ENCODE measurements at places on chromosomes 16 and 17.

GRCh38 chr17:18933102-18934058 lies 18.6 kb upstream of the SLC5A10 start:
- peak; percentile 38 for DNase-seq

- peak; percentile 89 for DNase-seq
Observed at GRCh38 chr17:19744922-19745757, 3.0 kb downstream of the ALDH3A1 start.

DNA sequence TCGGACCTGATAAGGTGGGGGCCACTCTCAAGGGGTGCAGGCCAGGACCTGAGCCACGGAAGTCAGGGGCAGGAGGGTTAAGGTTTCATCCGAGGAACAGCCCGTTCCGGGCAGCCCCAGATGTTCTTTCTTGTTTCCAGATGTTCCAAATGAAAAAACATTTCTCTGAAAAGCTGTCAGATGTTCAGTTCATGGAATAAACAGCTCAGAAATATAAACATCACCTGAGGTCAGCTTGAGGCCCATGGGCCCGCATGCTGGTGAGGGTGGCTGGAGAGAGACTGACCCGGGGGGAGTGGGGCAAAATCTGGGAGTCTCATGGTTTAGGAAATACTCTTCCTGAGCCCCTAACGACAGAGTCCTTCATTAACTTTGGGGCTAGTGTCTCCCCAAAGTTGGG lies 1.5 kb upstream of the CD79B start:
- no peak for DNase-seq

DNA sequence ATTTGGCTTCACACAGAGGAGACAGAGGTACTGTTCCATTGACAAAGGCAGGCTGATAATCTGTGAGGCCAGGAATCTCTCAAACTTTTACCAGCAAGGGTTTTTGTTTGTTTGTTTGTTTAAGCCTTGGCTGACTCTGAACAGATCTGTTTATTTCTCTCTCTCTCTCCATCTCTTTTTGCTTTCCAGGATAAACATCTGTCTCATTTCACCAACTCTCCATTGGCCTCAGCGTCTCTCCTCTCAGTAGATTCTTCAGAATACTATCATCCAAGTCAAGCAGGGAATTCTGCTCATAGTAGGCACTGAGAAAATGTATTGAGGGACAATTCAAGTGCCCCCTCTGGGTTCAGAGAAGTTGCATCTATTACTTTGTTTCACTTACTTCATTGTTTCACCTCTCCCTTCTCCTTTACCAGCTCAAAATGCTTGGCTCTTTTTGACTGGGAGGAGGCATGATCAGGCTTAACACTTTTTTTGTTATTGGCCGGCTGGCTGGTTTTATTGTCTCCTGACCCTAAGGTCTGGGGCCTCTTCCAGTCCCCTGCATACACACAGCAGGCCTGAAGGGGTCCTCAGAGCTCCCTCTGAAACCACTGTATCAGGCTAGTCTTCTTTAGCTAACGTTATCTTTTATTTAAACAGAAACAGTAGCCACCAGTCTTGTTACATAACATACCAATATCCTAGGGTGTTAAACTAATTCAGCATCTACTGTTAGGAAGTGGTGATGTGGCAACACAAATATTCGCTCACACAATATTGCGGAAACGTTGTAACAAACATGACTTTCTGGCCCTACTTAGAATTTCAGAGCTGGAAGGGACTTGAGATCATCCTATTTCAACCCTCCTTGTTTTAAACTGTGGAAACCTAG lies 2.0 kb upstream of the YPEL2 start:
- DNase-seq, result peak; percentile 76

DNA sequence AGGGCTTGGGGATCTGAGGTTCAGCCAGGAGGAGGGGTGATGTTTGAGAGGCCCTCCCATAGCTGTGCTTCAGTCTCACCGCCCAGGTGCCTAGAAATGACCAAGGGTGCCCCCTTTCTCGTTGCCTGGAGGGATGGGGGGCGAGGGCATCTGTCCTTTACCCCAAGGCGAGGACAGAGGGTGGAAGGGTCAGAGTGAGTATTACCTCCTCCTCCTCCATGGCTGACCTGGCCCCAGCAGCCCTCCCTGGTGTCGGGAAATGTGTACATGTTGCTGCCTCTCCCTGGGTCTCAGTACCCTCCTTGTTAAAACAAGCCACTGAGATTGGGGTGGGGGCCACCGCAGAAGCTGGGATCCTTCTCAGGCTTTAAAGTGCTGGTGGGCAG lies 2.4 kb downstream of the NECAB2 start:
- no peak for DNase-seq

DNA sequence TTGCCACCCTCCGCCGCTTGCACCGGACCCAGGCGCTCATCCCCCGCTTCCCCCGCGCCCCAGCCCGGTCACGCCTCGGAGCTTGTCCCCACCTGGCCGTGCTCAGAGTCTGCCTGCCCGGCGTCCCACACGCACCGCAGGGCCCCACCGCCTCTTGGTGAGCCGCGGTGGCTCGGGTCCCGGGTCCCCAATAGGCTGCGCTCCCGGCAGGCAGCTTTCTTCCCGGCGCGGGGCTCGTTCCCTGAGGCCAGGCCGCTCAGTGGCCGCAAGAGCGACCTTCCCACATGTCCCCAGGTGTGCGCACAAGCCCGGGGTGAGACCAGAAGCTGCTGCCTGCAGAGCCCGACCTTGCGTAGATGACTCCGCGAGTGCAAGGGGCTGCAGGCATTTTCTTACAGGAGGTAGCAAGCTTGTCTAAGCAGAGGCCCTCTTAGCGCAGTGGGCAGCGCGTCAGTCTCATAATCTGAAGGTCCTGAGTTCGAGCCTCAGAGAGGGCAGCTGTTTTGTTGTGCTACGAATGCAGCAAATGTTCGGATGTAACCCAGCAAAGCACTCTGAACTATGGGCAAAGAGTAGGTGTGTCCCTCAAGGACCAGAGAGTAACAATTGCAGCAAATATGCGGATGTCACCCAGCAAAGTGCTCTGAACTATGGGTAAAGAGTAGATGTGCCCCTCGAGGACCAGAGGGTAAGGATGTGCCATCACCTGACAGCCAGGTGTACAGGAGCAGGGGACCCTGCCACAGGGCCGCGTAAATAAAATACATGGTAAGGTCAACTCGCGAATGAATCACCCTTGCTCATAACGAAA lies 15.6 kb downstream of the TLE7 start:
- no peak for DNase-seq

DNA sequence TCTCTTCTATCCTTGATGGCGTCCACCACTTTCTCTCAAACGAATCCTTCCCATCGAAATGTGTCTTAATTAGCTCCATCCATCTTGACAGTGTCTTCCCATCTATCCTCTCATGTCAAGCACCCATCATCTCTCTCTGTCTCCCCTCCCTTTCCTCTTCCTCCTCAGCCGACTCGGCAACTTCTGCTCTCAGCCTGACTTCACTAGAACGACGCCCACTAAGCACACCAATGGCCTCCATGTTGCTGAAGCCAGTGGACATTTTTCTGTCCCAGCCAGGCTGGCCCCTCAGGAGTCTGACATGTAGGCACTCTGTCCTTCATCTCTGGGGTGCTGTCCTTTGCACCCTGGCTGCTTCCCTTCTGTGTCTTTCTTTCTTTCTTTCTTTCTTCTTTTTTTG lies 2.5 kb upstream of the SPATA20 start:
- DNase-seq, result no peak

GRCh38 chr17:42682722-42683403 lies 532 bp downstream of the CNTNAP1 start:
- no peak for DNase-seq

DNA sequence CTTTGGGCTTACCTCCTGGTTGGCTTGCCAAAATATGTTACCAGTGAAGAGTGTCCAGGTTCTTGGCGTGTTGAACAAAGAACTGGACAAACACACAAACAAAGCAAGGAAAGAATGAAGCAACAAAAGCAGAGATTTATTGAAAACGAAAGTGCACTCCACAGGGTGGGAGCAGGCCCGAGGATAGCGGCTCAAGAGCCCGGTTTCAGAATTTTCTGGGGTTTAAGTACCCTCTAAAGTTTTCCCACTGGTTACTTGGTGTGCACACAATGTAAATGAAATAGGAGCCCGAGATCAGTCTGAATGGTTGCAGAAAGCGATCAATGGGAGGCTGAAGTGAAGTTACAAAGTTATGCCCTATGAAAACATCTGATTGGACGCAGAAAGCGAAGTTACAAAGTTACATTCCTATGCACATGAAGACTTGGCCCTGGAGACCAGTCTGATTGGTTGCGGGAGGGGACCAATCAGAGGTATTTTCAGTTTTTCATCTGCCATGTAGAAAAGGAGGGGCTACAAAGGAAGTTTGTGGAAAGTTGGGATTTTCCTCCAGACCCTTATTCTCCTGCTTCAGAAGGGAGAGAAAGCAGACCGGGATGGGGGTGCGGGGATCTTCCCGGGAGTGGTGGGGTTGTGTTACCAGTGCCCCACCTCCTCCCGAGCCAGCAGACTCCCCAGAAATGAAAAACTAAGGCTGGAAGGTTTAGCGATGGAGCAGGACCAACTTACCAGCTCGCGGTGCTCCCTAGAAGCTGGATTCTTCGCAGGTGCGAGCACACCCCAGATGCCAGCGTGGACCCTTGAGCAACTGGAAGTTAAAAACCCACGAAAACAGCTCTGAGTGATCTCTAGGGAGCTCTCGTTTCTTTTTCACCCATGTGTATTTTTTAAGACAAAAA lies at the start of gene SLFN12:
SLFN12 (minus strand) TSS at position 325 of the 899 bp plus-strand sequence. CDS start 9,472 bp downstream, outside the sequence.
- DNase-seq, result peak; percentile 22

DNA sequence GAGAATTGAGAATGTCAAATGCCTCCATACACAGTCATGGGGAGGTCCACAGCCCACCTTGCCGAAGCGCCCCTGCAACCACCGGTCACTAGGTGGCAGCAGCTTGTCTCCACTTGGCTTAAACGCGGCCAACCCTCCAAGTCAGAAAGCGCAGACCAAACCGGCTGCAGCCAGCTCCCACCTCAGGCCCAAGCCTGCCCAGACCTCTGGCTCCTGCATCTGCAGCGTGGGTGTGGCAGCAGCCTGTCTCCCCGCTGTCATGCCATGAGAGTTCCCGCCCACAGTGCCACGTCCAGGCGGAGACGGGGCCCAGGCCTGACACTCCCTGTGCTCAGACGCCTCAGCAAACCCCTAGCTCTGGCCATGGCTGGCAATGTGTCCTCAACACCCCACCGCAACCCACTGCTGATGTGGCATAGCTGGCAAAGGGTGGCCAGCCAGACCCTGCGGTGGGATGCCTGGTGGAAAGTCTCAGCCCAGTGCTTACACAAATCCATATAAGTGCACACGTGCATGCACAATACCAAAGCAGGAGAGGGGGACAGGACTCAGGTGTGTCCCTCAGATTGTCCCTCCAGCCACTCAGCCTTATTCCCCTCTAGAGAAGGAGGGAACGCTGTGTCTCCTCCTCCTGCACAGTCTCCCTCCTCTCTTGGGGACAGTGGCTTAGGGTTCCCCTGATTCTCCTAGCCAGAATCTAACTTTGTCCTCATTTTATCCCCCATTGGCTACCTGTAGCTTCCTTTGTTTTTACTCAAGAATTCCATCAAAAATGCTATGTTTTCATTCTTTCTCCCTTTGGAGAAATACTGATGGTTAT lies 10.9 kb downstream of the COPZ2 start:
- peak; percentile 51 for DNase-seq

- no peak for DNase-seq
Observed at GRCh38 chr17:72884066-72884465, 208.4 kb downstream of the SLC39A11 start.

DNA sequence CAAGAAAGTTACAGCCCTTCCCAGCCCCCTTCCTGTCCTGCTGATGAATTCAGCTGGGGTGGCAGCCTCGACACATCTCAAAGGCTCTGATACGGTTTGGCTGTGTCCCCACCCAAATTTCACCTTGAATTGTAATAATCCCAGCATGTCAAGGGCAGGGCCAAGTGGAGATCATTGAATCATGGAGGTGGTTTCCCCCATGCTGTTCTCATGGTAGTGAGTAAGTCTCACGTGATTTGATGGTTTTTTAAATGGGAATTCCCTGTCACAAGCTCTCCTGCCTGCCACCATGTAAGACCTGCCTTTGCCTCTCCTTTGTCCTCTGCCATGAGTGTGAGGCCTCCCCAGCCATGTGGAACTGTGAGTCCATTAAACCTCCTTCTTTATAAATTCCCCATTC lies 163.2 kb upstream of the FOXF1 start:
- no peak for DNase-seq

DNA sequence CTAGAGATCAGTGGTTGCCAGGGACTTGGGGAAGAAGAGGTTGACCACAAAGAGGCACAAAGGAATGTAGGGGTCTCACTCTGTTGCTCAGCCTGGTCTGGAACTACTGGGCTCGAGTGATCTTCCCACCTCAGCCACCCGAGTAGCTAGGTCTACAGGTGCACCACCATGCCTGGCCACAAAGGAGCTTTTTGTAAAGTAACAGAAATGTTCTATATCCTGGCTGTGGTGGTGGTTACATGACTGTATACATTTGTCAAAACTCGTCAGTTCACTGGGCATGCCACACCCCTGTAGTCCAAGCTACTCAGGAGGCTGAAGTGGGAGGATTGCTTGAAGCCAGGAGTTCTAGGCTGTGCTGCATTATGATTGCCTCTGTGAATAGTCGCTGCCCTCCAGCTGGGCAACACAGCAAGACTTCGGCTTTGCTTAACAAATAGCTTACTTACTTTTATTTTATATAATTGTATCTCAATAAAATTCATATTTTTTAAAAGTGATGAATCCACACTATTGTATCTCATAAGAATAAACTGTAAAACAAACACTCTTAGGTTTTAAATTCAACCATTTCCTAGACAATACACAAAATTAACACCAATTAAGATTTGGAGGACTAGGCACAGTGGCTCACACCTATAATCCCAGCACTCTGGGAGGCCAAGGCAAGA lies 5.0 kb downstream of the SKA2 start:
- DNase-seq, result no peak

GRCh38 chr17:41338961-41339485 lies 11.6 kb downstream of the KRT33A start:
- DNase-seq, result no peak

DNA sequence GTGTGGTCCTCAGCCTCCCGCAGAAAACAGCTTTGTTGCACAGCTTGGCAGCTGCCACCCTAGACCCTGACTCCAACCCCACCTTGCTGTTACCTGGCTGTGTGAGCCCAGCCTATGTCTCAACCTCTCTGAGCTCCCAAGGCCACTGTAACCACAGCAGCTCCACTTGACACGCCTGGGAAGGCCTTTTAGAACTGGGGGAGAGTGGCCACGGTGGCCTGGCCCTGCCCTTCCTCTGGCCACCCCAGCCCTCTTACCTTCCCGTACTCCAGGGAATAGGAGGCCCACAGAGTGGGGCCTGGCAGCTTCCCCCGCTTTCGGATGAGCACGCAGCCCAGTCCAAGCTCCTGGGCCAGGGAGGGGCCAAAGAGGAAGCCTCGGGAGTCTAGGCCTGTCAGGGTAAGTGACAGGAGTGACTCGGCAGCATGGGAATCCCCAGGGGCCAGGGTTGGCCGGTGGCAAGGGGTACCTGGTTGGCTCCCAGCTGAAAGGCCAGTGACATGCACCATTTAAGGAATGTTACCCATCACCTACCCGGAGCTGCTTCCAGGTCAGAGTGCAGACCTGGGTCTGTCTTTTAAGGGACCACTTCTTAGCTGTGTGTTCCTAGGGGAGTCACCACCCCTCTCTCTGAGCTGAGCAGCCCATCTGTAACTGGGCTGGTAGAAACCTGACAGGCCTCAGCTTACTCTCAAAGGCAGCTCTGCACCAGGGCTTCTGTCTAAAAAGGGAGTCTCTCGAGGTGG lies 1.4 kb downstream of the APRT start:
- DNase-seq, result no peak

GRCh38 chr16:8572919-8573724 lies 17.2 kb downstream of the TMEM114 start:
- DNase-seq, result no peak

- DNase-seq, result no peak
Observed at GRCh38 chr16:12680531-12680930, 123.2 kb downstream of the CPPED1 start.
